ENCODE measurements at places on chromosomes 3 and 15.
A peak's percentile ranks its signal among the peaks of the same experiment; 100 is the strongest.

- DNase-seq, result peak; percentile 12
Measured at GRCh38 chr3:177787279-177788041, 590.2 kb upstream of the TBL1XR1 start.

- no peak for DNase-seq
Measured at GRCh38 chr3:152235709-152236298, 32.9 kb upstream of the MBNL1 start.

GRCh38 chr15:98611808-98612207 lies 36.5 kb upstream of the IGF1R start:
- no peak for DNase-seq

GRCh38 chr3:61877359-61878138 lies 316.2 kb downstream of the PTPRG start:
- DNase-seq, result no peak

GRCh38 chr3:131503320-131503635 lies 507 bp upstream of the MRPL3 start:
- no peak for DNase-seq

- no peak for DNase-seq
Measured at GRCh38 chr3:127034990-127035652, 52.2 kb downstream of the PLXNA1 start.

DNA sequence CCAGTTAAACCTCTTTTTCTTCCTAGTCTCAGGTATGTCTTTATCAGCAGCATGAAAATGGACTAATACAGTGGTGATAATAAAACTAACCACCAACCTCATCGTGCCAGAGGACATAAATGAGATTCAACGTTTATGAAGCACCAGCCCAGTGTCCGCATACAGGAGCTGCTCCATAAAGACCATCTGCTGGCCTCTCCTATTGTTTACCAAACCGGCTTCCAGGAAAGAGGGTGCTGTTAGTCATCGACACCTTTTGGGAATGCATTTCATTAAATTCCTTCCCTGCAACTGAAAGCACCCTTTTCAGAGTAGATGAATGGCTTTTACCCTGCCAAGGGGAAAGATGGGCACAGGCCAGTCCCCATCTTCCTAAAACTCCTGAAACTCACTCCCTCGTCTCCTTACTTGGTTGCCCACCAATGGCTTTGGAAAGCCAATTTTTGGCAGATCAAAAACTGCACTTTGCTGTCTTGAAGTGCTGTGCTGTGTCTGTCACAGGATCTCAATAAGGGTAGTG lies 122.1 kb downstream of the AQP9 start:
- no peak for DNase-seq
